GM18507 (cell line): ENCODE measurements at places on chromosomes 11 and 22.

DNA sequence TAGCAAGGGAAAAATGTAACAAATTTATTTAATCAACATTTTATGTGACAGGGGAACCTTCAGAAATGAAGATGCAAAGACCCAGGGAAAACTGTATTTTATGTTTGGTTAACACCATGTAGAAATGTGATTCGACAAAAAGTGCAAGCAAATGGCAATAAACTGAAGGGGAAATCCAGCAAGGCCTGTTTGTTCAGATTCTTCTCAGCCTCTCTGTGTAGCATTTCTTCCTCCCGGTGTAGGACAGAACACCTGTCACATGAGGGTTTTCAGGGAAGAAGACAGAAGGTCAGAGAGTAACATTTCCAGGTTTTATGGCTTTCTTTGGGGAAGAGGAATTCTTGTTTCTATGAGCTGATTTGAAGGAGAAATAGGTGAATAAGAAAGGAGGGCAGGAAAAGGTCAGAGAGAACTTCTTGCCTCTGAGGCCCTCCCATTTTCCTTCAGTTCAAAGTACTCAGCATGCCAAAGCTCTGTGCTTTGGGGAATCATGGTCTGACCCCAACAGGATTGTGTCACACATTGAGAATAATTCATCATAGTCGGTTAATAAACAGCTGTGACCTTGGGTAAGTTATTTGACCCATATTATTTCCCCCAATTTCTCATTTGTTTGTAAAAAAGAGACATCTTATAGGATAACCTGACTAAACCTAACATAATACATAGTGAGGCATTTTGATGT is 45.5 kb upstream of the ME3 start:
- DNase-seq, result no peak

DNA sequence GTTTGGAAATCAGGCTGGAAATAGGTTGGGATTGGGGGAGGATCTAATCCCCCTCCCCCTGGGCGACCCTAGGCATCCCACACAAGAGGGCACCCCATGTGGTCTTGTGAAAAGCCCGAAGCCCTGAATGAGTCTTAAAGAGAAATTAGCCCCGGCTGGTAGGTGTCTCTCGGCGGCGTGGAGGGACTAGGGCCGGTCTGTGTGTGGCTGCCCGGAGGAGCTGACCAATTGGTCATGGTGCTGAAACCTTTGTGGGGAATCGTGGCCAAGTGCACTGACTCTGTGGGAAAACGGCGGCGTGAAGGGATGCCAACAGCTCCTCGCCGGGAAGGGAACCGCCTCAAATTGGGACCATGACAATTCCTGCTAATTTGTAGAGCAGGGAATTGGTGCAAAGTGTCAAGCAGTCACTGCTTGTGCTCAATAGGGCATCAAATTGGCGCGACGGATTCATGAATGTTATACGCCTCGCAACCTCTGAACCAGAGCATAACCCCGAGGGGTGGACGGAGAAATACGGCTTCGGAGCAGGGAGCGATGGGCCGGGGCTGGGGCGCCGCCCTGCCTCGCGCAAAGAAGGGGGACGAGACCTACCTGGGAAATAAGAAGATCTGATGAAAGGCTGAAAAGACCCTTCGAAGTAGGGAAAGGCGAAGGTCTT is 1.5 kb downstream of the DBX1 start:
- no peak for DNase-seq

DNA sequence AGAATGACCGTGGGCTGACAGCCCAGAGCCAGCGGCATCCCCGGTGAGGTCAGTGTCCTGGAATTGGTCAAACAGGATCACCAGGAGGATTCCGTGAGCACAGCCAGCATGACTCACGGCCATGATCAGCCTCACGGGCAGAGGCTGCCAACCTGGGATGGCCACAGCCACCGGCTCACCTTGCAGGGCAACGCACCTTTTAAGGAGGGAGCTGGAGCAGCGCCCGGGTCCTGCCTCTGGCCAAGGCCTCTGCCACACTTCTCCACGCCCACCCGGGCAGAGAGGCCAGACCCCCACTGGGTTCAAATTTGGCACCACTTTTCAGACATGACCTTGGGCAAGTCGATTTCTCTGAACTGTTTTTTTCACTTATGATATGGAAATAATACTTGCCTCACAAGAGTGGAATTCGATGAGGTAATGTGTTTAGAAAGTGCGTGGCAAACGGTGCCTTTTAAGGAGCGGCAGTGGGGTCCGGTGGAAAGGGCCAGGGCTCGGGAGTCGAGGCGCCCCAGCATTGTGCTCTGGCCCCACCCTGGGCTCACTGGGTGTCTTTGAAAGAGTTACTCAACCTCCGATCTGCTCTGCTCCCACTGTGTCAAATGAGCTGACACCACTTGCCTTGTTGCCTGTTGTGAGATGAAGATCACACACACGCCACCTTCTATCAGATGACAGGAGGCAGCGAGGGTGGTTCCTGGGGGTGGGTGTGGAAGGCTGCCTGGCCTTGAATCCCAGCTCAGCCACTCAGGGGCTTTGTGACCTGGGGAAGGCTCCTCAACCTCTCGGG is 16.0 kb downstream of the TXN2 start:
- no peak for DNase-seq

GRCh38 chr11:118789501-118790356 is 1.2 kb downstream of the DDX6 start:
- no peak for DNase-seq

DNA sequence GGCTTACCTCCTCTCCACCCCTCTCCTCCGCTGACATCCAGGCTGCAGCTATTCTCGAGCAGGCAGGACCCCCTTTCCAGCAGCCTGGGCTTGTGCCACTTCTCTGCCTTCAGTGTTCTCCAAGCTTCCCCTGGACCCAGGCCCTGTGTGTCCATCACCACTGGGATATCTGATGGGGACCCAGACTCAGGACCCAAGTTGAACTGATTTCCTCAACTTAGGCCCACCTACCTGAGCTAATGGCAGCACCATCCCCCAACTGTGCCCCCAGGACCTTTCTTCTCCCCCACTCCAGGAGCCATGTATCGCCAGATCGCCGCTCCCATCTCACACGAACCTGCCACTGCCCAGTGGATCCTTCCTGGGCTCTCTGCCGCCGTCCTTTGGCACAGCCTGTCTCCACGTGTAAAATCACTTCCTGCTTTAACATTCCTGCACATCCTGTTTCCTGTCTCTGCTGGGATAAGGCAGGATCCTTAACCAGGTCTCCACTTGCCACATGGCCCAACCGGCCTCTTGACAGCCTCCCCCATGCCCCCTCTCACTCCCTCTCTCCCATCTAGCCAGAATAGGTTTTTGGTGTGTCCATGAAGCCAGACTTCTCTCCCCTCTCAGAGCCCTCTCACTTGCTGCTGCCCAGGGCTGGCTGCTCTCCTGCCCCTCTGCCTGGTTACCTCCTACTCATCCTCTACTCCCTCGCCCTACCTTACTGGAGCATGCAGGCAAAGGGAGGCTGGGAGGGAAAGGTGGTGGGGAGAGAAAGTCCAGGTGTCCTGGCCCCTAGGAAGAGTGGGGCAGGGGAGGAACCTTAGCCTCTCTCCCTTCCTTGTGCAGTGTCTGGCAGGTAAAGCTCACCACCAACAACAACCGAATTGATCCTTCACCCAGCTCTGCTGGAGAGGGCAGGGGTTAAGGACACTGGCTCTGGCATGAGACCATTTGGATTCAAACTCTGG is 9.4 kb downstream of the SPATA19 start:
- DNase-seq, result no peak

DNA sequence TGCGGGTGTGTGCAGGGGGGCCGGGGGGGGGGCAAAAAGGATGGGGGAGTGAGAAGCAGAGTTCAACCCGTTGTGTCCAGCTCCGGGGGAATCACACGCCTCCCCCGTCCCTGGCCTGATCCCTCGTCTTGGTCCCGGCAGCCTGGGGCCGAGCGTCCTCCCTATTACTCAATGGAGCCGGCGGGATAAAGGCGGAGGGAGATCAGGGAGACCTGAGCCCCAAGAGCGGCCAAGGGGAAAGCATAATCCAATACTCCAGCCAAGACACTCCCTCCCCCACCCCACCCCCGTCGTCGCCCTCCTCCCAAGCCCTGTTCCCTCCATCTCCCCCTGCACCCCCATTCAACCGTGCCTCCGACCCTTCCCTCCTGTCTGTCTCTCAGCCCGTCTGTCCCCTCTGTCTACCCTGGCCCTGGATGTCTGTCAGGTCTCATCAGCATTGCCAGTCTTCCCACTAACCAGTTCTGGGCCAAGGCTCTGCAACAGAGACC is 2.6 kb downstream of the PHOX2A start:
- no peak for DNase-seq

GRCh38 chr11:30983143-30983542 is 386.4 kb downstream of the DCDC1 start:
- DNase-seq, result no peak

- no peak for DNase-seq
Observed at GRCh38 chr22:16960884-16961249, 47.2 kb downstream of the GAB4 start.

- no peak for DNase-seq
Observed at GRCh38 chr11:24885580-24886173, 388.8 kb downstream of the LUZP2 start.
